ENCODE measurements at places on chromosomes 7 and 10. TPM values are rescaled to one million over a fixed set of nuclear protein-coding genes. Genes with fewer than 3 reads are reported as not detected.

VWA2 gene
- under 0.01 TPM for total RNA-seq

STRIP2 gene
- 10.9 TPM for total RNA-seq

FZD8 gene
- 0.77 TPM for total RNA-seq

UTF1 gene
- total RNA-seq, result not detected

MRPS17 gene
- total RNA-seq, result 20.8 TPM

- DNase-seq, result no peak
- H3K36me3 ChIP-seq, result no peaks in the 10 kb centered on the region
- H3K4me3 ChIP-seq, result no peak overlapping the region
- H3K27ac ChIP-seq, result no peak overlapping the region
These were observed 817.5 kb downstream of the NRG3 start for GRCh38 chr10:82692458-82692857.

DNA sequence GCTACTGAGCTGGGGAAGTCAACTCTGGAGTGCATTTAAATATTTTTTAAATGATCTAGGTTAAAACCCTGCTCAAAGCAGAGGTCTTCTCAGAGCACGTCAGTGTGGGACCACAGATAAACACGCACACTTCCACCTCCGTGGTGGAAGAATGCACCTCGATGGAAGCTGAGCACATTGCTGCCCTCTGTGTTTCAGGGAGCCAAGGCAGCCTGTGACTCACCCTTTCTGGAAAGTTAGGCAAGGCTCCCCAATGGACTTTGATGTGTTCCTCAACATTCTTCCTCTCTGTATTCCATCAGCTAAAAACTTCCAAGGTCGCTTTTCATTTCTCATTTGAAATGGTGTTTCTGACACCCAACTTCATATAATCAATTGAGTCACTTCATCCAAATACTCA, 170.8 kb upstream of the KMT2E start:
- no peaks in the 10 kb centered on the region for H3K4me1 ChIP-seq
- peaks cover 12% of the 10 kb centered on the region for H3K27me3 ChIP-seq

GRCh38 chr10:90344226-90344625, 513.6 kb downstream of the HTR7 start:
- H3K36me3 ChIP-seq, result no peaks in the 10 kb centered on the region
- H3K27me3 ChIP-seq, result no peaks in the 10 kb centered on the region
- H3K4me3 ChIP-seq, result no peak overlapping the region
- H3K4me1 ChIP-seq, result no peaks in the 10 kb centered on the region
- DNase-seq, result no peak

DNA sequence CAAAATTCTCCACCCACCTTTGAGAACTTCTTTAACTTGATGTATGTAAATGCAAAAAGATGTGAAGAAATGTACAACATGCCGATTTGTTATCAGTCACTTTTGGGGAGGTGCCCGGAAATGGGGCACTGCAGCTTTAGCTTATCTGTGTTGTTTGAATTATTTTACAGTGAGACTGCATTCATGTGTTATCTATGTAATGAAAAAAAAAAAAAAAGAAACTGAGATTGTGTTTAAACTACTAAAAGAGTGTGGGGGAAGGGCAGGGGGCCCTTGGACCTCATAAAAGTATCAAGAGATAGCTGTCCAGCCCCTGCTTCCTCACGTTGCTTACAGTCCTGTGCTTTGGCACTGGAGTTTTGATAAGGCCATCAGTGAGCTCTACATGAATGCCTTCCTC, 259.4 kb downstream of the STK31 start:
- no peaks in the 10 kb centered on the region for H3K36me3 ChIP-seq
- H3K4me3 ChIP-seq, result no peak overlapping the region
- H3K27me3 ChIP-seq, result no peaks in the 10 kb centered on the region

DNA sequence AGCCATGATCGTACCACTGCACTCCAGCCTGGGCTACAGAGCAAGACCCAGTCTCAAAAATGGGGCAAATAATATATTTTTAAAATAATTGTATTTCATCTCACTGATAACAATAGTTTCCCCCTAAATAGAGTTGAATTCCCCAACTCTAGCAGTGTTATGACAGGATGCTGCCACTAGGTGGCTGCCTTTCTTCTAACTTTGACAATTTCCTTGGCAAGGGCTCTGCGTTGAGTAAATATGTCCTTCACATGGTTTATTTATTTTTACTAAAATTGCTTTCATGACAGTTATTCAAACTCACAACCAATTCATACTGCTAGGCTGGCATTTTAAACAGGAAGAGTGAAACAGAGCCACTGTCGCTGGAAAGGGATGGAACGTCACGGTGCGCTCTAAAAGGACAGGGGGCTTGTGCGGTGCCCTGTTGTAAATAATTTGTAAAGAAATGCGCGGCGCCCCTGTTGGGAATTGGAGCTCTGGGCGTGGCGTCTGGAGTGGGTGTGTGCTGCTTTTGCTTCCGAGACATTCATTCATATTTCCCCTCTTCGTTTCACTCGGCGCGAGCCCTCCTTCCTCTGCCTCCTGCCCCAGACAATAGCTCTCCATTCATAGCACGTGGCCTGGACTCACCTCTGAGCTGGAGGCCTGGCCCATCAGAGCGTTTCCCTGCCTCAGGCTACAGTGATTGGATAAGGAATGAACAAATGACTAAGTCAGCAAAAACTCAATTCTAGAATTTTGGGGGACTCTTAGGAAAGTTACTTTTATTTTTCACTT, 20.5 kb upstream of the PITRM1 start:
- H3K27me3 ChIP-seq, result no peaks in the 10 kb centered on the region
- peak overlapping the region; percentile 58 for H3K27ac ChIP-seq
- peaks cover 11% of the 10 kb centered on the region for H3K4me1 ChIP-seq
- peak overlapping the region; percentile 53 for H3K4me3 ChIP-seq
- peak; percentile 89 for DNase-seq

DNA sequence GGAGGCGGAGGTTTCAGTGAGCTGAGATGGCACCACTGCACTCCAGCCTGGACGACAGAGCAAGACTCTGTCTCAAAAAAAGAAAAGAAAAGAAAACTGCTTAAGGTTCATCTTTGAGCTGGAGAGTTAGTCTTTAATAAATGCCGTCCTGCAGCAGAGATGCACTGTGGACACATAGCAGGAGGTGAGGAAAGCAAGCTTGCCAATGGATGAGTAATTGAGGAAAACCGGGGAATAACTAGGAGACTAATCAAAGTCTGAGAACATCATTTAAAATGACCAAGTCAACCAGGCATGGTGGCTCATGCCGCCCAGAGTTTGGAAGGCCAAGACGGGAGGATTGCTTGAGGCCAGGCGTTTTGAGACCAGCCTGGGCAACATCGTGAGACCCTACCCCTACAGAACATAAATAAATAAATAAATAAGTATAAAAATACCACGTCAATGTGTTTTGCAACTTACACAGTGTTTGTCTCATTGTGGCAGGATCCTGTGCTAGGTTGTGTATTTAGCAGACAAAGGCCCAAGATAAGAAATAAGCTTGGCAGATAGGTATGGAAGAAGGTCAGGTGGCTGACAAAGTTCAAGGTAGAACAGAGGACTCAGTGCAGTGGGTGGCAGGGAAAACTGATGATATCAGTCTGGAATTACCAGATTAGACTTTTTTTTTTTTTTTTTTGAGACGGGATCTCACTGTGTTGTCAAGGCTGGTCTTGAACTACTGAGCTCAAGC, 115.7 kb upstream of the KMT2C start:
- no peak overlapping the region for H3K4me3 ChIP-seq
- no peaks in the 10 kb centered on the region for H3K4me1 ChIP-seq
- no peaks in the 10 kb centered on the region for H3K27me3 ChIP-seq
- no peak overlapping the region for H3K27ac ChIP-seq
- DNase-seq, result no peak
- H3K36me3 ChIP-seq, result no peaks in the 10 kb centered on the region

- H3K4me3 ChIP-seq, result no peak overlapping the region
- no peak for DNase-seq
- no peaks in the 10 kb centered on the region for H3K36me3 ChIP-seq
- H3K4me1 ChIP-seq, result no peaks in the 10 kb centered on the region
These were observed 31.2 kb downstream of the FRMD4A start for GRCh38 chr10:14299556-14299955.

- H3K27me3 ChIP-seq, result no peaks in the 10 kb centered on the region
- no peak for DNase-seq
- H3K36me3 ChIP-seq, result no peaks in the 10 kb centered on the region
- no peak overlapping the region for H3K4me3 ChIP-seq
- no peaks in the 10 kb centered on the region for H3K4me1 ChIP-seq
These were observed 127.3 kb downstream of the FAM204A start for GRCh38 chr10:118214776-118215175.

Measured in fibroblast of lung (primary cell).